ENCODE measurements at places on chromosomes 12 and 14. TPM values are rescaled to one million over a fixed set of nuclear protein-coding genes. Genes with fewer than 3 reads are reported as not detected.

Gene CMA1
- not detected for total RNA-seq

Gene TSPAN9
- total RNA-seq: 14.5 TPM

Gene TPH2
- not detected for total RNA-seq

Gene DENR
- total RNA-seq: 33.6 TPM

Gene OR6C70
- total RNA-seq: not detected

All from melanocyte of skin (primary cell).